ENCODE measurements at places on chromosomes 2 and 18.
A peak's percentile ranks its signal among the peaks of the same experiment; 100 is the strongest.

- no peak for DNase-seq
Measured at GRCh38 chr18:40851014-40851429, 1104.0 kb upstream of the PIK3C3 start.

DNA sequence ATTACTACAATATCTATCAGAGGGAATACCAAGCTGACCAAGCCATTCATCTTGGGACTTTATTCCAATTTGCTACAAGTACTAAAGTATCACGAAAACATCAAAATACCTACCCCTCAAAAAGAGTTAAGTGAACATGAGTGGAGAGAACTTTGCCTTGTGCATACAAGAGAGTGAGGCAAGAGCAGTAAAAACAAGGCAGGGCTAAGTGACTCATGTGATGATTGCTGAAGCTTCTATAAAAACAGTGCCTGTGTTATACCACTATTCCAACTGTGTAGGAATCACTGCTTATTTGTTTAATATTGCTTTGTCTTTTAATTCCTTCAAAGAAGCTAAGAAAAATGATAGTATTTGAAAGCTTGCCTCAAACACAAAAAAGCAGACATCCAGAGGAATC is 61.2 kb downstream of the FARSB start:
- no peak for DNase-seq

- no peak for DNase-seq
Measured at GRCh38 chr18:35223797-35224196, 17.0 kb upstream of the ZNF397 start.

DNA sequence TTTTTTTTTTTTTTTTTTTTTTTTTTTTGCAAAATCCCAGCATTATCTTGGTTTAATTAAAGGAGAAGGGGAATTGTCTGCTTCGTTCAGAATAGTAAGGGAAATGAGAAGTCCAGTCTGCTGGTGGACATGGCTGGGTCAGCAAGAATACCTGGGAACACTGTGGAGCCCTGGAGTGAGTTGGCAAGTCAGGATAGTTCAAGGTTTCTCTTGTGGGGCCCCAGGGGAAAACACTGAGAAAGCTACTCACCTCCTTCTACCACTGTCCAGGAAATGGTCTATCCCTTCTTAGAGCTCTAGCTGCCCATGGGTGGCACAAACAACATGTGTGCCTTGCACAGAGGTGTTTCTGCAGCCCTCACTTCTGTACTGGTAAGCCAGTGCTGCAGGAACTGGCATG is 169.1 kb upstream of the SIX2 start:
- no peak for DNase-seq

DNA sequence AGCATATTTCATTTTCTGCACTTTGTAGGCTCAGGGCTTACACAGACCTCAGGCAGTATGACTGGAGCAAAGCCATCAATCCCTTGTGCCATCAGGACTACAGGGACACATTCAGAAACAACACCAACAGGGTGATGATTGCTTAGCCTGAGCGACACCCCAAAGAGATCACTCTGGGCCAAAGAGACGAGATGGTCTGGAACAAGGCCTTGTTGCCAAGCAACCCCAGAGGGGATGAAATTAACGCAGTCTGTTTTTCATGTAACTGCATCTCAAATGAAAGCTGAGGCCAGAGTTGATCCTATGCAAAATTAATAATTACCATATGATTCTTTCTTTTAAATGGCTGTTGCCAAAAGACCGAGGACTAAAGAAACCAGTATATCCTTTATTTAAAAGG is 20.2 kb upstream of the B3GNT2 start:
- DNase-seq, result no peak

DNA sequence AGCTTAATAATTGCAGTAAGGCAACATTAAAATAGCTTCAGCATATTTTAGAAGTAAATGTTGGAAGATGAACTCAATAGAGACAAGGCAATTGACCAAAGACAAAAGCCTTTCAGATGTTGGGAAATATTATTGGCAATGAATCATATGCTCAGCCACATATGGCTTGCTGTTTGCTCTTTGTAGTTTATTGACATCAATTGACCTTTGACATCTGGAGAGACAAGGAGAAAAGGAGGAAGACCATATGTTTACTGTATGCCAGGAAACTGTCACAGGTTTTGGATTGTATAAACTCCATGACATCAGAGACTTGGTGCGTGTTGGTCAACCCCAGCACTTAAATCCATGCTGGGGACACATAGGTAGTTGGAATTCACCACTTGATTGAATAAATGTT is 60.6 kb upstream of the SLC16A14 start:
- no peak for DNase-seq

GRCh38 chr2:203399031-203399430 is 70.8 kb downstream of the ABI2 start:
- no peak for DNase-seq

- no peak for DNase-seq
Measured at GRCh38 chr2:149001496-149001895, 37.0 kb upstream of the LYPD6B start.

DNA sequence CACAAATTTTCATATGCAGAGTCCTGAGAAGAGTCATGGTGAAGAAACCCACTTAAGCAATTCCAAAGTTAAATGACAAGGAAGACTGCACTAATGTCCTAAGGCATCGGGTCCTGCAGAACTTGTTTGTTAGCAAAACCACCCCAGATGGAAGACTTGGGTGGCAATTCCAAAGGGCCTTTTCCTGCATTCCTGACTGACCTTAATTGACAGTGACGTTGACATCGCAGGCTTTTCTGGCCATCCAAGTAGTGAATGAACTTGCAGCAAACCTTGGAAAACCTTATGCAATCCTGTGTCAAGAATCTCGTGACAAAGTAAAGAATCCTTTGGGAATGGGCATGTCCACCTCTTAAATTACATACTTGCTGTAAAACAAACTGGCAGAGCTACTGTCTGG is 112.5 kb upstream of the SH3BP4 start:
- DNase-seq, result peak; percentile 68

DNA sequence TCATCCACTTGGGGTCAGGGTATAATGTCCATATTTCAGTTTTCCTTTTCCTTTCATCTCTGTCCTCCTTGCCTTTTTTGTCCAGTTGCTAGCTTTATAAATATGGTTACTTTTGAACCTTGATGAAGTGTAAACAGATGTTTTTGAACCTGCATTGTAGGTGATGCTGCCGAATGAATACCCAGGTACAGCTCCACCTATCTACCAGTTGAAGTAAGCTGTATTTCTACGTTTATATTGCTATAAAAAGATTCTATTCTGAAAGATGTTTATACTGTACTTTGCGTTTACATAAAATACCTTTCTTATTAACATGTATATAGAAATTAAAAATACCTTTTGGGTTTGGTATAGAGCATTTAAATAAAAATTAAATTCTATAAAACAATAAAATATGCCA is 2.2 kb downstream of the IMPACT start:
- no peak for DNase-seq

DNA sequence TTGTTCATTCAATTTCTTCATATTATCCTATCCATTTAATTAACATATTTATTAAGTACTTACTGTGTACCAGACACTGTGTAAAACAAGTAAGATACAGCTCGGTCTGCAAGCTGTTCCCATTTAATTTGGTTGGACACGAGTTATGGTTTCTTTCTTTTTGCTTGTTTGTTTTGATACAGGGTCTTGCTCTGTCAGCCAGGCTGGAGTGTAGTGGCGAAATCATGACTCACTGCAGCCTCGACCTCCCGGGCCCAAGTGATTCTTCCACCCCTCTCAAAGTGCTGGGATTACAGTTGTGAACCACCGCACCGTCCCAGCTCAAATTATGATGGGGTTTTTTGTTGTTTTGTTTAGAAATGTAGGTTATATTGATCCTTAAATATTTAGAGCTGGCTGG is 9.0 kb downstream of the CYBRD1 start:
- DNase-seq, result no peak

GRCh38 chr18:11096839-11097750 is 52.3 kb downstream of the PIEZO2 start:
- DNase-seq, result no peak

GRCh38 chr2:42138163-42139015 is 30.8 kb upstream of the EML4 start:
- DNase-seq, result no peak

GRCh38 chr2:38129987-38130386 is 54.0 kb upstream of the CYP1B1 start:
- DNase-seq, result no peak

DNA sequence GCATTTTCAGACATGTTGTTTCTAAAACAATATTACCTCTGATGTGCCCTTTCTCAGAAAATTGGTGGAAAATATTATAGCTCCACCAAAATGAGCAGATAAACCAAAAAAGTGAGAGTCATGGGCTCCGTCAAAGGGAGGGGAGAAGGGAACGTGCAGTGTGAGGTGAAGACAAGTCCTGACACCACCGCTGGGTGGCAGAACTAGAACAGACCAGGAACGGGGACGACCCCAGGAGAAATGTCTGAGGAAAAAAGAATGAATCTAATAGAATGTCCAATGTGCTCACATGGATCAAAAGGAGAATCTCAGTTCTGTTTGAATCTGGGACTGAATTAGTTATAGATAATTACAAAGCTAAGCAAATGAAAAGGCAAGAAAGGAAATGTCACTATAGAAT is 22.6 kb upstream of the BCL2 start:
- peak; percentile 41 for DNase-seq

DNA sequence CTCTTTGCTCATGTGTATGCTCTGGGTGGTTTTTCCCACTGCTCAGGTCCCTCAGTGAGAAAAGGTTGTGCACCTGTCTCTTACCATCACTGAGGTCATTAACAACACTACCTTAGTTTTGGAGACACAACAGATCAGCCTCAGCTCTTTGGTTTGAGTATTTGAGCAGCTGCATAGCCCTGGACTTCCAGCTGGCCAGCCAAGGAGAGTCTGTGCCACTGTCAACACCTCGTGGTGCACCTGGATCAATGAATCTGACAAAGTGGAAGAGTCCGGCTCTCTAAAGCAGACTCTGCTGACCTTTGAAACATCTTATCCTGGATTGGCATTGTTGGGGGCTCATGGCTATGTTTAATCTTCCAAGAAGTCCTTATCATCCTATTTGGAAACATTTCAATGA is 30.0 kb downstream of the SERPINB8 start:
- no peak for DNase-seq

- no peak for DNase-seq
Measured at GRCh38 chr2:239690651-239691631, 290.1 kb upstream of the HDAC4 start.

GRCh38 chr2:10283106-10284062 is 19.3 kb upstream of the HPCAL1 start:
- peak; percentile 68 for DNase-seq

GRCh38 chr2:150404147-150404546 is 83.3 kb downstream of the RND3 start:
- no peak for DNase-seq

DNA sequence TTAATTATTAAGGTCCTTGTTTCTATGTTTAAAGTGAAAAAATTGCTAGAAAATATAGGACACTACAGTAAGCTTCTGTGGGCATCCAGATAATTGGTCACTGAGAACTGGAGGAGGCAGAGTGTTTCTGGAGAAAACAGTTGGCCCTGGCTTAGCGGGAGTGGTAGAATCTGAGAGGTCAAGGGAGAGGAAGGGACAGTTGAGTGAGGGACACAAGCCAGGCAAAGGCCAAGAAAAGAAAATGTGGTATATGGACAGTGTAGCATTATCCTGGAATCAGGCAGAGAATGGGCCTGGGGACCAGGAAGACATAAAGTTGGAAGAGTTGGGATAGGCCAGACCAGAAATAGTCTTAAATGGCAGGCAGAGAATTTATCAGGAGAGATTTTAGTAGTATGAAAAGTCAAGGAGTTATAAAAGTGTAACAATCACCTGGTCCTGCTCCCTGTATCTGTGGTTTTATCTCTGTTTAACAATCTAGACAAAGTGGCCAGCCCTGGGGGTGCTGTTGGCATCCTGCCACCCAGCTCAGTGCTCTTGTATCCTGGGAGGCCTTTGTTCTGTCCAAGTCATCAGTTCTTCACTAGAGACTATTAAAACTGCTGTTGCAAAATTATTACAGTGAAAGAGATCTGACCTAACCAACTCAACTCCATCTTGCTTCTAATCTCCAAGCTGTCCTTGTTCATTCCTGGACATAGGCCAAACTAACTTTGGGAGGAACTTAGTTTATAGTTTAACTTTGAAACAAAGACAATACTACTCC is 15.4 kb upstream of the MSGN1 start:
- no peak for DNase-seq

GRCh38 chr2:88038263-88039105 is 17.1 kb downstream of the KRCC1 start:
- no peak for DNase-seq

DNA sequence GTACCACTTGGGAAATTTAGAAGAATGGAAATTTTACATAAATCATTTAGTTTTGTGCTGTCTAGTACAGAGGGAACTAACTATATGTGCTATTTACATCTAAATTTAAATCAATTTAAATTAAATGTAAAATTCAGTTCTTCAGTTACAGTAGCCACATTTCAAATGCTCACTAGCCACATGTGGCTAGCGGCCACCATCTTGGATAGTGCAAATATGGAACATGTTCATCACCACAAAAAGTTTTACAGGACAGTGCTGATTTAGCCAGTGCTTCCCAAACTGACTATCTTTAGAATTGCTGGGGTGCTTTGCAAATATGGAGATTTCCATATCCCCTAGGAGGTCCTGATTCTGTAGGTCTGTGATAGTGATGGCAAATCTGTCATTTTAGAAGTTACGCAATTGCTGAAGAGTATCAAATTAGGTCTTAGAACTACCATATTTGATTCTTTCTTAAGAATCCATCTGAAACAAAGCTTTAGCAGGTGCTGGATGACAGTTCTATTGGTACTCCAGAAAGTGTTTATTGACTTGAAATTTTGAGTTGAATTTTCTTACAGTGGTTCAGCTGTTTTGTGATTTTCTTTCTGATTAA is 12.8 kb downstream of the EHBP1 start:
- no peak for DNase-seq

DNA sequence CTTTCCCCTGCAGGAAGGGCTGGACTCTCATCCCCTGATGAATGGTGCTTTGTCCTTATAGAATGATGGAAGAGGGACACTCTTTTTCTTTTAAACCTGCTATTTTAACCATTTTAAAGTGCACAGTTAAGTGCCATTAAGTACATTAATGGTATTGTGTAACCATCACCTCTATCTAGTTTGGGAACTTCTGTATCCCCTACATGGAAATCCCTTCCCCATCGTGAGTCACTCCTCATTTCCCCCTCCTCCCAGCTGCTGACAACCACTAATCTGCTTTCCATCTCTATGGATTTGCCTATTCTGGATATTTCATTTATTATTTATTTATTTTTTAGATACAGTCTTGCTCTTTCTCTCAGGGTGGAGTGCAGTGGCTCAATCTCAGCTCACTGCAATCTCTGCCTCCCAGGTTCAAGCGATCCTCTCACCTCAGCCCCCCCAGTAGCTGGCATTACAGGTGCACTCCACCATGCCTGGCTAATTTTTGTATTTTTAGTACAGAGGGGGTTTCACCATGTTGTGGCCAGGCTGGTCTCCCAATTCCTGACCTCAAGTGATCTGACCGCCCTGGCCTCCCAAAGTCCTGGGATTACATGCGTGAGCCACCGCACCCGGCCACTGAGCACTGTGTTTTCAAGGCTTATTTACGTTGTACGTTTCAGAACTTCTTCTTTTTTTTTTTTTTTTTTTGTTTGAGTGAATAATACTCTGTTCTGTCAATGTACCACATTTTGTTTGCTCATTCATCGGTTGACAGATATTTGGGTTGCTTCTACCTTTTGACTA is 15.8 kb downstream of the DGKD start:
- DNase-seq, result no peak

GRCh38 chr2:219744066-219744465 is 116.6 kb downstream of the SLC4A3 start:
- no peak for DNase-seq

- peak; percentile 53 for DNase-seq
Measured at GRCh38 chr2:157596992-157597681, 31.5 kb downstream of the ACVR1C start.

Measured in ELF-1 (cell line).